ENCODE measurements at places on chromosomes 2 and 18. TPM values are rescaled to one million over a fixed set of nuclear protein-coding genes. Genes with fewer than 3 reads are reported as not detected.

CNDP1 gene
- total RNA-seq: not detected

DNA sequence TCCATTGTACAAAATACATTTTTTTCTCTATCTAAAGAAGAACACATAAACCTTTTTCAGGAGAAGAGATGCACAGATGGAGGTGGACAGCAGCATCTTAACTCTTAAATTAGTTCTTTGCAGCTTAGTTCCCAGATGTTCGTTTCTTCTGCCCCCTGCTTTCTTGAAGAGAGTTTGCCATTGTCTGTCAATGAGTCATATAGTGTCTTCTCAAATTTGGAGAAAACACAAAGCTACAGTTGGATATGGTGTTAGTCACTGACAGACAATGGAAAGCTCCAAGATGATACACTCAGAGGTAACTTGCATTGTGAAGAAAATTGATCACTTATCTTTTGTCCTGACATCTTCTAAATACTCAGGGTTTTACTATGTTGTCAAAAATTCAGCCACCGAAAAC, 48.8 kb upstream of the TMEFF2 start:
- DNase-seq: no peak

IL18RAP gene
- total RNA-seq: 6.3 TPM

GRCh38 chr2:33984131-33984530, 385.0 kb upstream of the FAM98A start:
- DNase-seq: no peak

DNA sequence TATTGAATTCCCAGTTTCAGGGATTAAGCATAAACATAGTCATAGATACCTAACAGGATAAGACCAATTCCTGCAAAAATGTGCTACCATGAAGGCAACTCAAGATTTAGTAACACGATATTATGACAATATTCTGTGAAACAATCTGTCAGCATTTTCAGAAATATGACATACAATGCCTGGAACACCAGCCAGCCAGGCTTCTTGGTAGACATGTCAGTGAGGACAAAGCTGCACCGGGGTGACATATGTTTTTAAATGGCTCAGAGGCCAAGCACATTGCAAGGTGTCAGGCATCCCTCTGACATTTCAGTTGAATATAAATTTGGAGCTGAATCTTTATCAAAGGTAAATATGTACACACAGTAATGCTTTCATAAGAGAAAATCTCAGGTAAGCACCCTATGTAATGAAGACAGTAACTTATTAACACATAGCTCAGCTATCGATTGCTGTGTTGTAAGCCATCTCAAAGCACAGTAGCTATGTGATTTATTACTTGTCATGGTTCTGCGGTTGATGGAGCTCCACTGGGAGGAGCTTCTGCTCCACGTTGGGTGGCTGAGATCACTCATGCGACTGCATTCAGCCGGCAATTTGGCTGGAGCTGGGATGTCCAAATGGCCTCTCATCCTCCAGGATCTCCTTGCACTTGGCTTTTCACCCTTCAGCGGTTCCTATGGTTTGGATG, 31.9 kb upstream of the EML6 start:
- no peak for DNase-seq

TMEM163 gene
- 0.62 TPM for total RNA-seq

CAPN14 gene
- total RNA-seq: 0.29 TPM

- DNase-seq: no peak
These were observed 188.5 kb downstream of the HDAC4 start for GRCh38 chr2:239212121-239212928.

DNA sequence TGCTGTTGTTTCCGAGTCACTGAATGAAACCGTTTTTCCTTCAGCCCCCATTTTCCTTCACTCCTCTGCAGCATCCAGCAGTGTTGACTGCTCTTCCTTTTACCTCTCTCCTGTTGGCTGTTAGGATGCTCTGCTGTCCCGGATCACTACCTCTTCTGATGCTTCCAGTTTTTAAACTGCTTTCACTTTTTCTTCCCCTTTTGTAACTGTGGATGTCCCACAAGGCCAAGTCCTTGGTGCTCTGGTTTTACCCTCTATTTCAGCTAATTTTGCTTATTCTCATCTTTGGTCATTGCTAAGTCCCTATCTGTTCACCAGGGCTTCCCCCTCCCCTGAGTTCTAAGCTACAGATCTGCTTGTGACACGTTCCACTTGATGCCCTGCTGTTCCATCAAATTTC, 39.4 kb upstream of the MAP4K3 start:
- no peak for DNase-seq

- no peak for DNase-seq
These were observed 29.9 kb downstream of the LIPG start for GRCh38 chr18:49591775-49592174.

DNA sequence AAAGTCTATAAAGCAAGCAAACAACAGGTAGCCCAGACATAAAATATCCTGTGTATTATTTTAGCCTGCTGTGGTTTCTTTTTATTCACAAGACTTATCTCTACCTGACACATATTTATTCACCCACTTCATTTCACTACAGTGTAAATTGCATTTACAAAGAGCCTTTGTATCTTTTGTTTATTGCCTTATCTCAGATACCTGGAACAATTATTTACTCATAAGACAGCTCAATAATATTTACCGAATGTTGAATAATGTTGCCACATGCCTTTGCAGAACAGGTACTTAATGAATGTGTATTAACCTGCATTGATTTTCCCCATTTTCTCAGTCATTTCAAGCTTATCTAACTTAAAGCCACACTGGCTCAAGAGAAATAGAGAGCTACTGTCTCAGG, 603.6 kb downstream of the FBXO15 start:
- no peak for DNase-seq

RAX gene
- not detected for total RNA-seq

FLACC1 gene
- total RNA-seq: 6.1 TPM

DNA sequence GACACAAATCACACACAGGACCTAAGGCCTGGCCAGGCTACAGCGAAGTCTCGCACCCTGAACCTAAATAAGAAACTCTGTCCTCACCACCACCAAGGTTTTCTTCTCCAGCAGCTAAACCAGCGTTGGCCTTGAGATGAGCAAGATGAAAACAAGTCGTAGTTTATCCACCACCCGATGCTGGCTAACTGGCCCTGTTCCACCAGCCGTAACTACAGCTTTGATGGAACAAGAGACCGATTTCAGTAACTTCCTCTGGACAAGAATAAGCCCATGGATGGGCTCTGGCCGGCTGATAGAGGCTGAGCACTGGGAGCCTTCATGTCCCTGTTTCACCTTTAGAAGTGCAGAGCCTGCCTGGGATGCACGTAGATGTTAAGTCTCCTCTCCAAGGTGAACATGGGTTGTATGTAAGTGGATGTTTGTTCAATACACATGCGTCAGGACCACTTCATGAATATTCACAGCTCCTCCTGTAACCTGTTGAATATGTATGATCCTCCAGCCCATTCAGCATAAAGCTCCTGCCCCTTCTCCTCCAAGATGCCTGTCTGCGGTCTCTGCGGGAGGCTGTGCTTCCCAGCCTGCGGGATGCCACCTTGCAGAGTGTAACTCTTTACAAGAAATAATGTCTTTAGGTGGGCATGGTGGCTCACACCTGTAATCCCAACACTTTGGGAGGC, 24.2 kb downstream of the ADI1 start:
- peak; percentile 44 for DNase-seq

DNA sequence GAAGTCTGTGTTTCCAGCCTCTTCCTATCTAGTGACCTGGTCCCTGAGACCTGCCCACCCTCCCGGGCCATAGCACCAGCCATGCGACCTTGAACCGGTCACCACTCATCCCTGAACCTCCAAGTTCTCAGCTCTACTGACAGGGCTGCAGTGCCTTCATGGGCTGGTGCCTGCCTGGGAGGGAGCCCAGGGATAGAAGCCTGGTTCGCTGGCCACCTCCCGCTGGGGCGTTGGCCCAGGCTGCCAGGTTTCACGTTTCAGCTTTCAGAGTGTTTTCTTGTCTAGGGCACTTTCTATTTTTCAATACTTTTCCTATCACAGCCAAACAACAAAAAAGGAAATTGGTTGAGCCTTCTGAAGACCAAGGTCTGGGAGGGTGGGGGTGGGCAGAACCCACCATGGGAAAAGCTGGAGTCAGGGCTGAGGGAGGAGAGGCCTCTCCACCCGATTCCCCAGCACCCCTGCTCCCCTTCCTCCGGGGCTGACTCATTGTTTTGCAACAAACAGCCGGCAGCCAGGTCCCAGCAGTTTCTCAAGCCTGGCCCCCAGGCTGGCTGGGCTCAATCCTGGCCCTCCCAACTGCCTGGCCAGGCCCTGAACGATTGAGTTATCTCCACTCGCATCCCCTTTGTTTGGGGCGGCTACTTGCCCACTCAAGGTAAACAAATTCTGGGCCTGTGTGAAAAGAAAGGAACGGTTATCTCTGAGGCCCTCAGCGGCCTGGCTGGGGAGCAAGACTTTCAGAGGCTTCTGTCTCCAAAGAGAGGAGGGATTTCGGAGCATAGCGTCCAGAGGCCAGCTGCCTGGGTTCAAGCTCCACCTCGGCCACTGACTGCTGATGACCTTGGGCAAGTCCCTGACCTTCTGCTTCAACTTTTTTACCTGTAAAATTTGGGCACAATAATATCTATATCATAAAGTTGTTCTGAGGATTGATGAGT, 47.5 kb downstream of the ZFP36L2 start:
- peak; percentile 87 for DNase-seq

GRCh38 chr18:36017232-36017631, 44.8 kb downstream of the RMP24 start:
- DNase-seq: no peak

GATA6 gene
- total RNA-seq: 28.7 TPM

DLX1 gene
- 0.51 TPM for total RNA-seq

CD207 gene
- 0.78 TPM for total RNA-seq

- no peak for DNase-seq
These were observed 7.7 kb upstream of the GALNT13 start for GRCh38 chr2:153864022-153864421.

DNA sequence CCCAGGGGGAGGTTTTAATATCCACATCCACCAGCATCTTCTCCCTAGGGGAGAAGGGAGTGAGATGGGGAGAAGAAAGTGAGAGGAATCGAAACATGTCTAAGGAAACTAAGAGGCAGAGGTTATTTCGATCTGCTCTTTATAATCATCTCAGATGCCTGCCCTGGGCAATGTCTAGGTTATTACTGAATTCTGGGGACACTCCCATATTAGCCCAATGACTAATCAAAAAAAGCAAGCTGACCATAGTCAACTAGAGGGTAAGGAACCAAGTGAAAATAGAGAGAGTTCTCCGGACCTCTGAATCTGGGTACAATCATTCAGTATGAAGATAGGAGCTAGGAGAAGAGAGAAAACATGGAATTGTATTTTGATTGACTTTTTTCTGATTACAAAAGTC, 56.7 kb upstream of the EML4 start:
- no peak for DNase-seq

DNA sequence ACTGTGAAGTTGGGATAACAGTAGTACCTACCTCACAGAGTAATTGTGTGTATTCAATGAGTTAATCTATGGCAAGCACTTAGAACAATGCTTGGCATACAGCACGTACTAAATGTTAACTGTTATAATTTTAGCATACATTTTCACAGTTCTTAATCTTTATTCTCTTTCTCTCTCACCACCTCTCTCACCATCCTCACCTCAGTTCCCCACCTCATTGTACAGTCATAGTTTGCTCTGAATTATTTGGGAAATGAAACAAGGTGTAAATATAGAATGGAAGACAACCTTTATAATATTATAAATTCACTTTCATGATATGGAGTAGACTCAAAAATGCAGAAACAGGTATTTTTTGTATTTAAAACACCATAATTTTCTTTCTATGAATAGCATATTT, 40.0 kb upstream of the DNAH7 start:
- no peak for DNase-seq

DNA sequence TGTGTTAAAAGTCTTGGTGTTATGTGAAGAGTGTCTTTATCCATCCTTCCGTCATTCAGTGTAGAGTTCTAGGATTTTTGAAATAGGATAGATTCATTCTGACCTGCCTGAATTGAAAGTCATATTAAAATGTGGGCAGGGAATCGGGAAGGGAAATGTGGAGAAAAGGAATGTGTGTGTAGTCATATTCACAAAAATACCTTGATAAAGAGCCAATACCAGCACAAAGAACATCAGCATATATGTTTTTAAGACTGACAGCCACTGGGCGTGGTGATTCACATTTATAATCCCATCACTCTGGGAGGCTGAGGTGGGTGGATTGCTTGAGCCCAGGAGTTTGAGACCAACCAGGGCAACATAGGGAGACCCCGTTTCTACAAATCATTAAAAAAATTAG, 188.1 kb downstream of the CAMKMT start:
- DNase-seq: no peak

- peak; percentile 76 for DNase-seq
These were observed 1.1 kb downstream of the IGFBP5 start for GRCh38 chr2:216694082-216694825.

GRCh38 chr2:183541766-183542165, 417.5 kb downstream of the NUP35 start:
- no peak for DNase-seq

MPP4 gene
- 0.30 TPM for total RNA-seq

DNA sequence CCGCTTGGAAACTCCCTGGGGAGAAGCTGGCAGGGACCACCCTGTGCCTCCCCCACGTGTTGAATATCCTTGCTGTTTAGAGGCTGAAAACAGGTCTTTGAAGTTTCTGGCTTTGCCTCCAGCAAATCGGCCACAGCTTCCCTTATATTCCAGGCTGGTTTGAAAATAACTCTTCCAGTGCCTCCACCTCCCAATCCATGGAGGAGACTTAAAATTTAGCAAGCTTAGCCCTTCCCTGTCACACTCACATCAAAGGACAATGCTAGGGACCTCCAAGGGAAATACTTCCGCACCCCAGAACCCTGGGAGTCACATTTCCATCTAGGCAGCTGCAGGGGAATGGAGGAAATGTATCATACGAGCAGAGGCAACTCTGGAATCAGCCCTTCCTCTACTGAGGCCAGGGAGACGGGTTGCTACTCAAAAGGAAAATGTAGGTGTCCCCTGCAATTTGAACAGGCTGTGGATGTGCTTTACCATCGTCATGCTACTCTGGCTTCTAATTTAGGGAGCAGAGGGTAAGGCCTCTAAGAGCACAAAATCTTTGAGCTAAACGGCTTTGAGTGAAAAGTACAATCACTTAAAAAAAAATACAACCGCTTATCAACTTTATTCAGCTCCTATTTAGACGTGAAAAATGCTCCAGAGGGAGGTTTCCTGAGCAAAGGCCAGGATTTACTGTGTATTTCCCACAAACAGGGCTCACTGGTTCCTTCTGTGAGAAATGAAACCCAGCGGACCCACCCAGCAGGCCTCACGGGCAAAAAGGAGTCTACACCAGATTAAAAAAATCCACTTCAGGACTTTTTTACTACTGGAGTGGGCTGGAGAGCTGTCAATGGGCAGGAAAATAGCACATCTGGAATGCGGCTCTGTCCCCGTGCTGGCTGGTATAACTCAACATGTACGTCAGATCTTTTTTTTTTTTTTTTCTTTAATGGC, 49.4 kb upstream of the PKDCC start:
- DNase-seq: no peak

DNA sequence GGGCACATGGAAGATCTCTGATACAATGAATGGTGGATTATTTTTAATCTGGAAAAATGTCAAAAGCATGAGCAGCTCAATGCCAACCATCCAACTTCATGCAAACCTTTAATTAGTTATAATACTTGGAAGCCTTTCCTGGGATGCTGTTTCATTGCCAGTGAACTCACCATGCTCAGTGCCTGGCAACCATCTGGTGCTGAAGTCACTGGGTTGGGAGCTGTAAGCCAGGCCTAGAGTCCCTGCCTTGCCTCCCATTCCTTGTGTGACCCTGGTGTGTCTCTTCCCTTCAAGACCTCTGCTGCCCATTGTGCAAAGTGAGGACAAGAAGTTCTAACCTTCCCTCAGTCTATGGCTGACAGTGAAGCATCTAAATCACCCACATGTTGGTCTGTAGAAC, 458.7 kb downstream of the RNF144A start:
- DNase-seq: no peak

ATP6V1C2 gene
- 1.7 TPM for total RNA-seq
